ENCODE measurements at places on chromosomes 3 and 15.

DNA sequence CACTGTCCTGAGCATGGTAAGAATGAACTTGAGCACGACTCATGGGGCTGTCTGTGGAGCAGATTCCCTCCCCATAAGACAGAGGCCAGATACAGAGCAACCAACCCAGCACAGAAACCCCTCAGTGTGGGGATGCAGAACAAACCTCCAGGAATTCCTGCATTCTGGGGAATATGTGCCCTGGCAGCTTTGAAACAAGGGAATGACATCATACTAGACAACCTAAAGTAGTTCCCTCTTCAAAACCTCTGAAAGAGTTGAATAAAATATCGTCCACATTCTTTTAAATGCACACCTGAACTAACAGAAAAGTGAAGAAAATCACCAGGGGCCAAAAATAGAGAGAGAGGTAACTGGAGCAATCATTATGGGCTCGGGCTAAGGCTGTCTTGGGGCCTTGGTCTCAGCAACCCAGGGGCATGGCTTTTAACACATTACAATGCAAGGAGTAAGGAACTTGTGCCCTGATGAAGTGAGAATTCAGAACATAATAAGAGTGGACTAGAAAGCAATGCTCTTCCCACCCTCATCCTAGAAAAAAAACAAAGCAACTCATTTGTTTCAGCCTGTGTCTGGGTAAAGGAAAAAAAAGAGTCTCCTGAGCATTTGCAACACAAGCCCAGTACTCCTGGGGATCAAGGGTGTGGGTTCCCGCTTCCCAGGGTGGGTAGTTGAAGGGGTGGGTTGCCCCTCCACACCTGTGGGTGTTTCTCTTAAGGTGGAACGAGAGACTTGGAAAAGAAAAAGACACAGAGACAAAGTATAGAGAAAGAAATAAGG, 43.9 kb downstream of the ADIPOQ start:
- DNase-seq = no peak

DNA sequence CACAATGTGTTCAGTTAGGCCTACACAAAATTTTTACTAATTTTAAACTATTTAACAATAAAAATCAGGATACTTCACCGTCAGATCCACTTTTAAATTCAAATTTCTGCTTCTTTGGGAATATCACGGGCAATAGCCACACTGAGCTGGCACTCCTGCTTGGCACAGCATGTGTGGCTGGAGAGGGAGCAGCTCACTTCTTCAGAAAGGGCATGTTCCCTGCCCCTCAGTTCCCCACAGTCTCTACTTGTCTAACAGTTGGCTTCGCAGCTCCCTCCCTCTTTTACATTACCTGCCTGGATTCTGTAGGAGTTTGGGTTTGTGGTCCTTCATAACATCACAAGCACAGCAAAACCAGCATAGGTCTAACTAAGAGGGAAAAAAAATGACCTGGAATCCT, 76.0 kb upstream of the TRIM42 start:
- no peak for DNase-seq

DNA sequence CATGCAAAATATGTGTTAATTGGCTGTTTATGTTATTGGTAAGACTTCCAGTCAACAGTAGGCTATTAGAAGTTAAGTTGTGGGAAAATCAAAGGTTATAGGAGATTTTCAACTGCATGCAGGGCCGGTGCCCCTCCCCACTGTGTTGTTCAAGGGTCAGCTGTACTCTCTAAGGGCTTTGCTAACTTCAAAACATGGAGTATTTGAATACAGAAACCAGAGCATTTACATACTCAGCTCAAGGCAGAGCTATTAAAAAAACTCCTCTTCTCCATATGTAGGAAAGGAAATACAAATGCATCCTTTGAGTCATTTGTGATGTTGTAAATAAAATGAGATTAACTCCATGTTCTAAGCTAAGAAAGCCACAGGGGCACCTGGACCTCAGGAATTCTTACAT, 16.8 kb downstream of the IL17RB start:
- DNase-seq = no peak

GRCh38 chr15:23514484-23514883, 51.0 kb upstream of the MKRN3 start:
- no peak for DNase-seq
